Stimulated activated CD8-positive, alpha-beta memory T cell treated with anti-CD3 and anti-CD28 coated beads, Interleukin-12 subunit alpha, Interleukin-12 subunit beta, amount 100 ng/mL, for 1 hour (primary cell): ENCODE measurements at places on chromosomes 7 and 10.

- DNase-seq, result no peak
Measured at GRCh38 chr7:29435167-29435566, 128.5 kb upstream of the PRR15 start.

GRCh38 chr7:156703773-156704482, 63.4 kb downstream of the RNF32 start:
- no peak for DNase-seq

DNA sequence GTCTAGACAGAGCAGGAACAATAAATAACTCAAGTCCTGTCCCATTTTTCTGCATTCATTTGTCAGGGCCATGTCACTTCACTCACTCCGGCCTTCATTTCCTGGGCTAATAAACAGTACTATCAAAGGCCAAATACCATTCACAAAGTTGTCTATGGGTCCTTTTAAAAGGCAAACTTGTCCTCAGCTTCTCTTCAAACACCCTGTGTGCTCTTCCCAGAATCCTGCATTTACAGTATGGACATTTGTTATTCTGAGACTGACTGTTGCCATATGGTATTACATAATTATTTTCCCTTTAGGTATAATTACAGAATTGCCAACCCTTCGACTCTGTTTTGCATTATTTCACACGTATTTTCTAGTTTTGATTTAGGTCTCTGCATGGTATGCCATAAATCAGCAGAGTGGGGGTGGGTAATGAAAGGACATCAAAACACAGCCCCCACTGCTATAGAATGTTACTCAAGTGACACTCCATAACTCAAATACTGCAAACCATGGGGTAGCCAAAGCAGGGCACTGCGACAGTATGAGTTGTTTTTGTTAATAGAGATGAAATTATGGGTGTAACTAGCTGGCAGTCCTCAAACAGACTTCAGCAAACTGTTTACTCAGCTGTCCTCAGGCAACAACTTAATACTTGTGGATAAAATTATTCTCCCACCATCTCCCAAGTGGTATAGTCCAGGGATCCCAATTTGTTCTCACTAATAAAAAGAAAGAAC, 183.7 kb downstream of the TRIL start:
- no peak for DNase-seq

DNA sequence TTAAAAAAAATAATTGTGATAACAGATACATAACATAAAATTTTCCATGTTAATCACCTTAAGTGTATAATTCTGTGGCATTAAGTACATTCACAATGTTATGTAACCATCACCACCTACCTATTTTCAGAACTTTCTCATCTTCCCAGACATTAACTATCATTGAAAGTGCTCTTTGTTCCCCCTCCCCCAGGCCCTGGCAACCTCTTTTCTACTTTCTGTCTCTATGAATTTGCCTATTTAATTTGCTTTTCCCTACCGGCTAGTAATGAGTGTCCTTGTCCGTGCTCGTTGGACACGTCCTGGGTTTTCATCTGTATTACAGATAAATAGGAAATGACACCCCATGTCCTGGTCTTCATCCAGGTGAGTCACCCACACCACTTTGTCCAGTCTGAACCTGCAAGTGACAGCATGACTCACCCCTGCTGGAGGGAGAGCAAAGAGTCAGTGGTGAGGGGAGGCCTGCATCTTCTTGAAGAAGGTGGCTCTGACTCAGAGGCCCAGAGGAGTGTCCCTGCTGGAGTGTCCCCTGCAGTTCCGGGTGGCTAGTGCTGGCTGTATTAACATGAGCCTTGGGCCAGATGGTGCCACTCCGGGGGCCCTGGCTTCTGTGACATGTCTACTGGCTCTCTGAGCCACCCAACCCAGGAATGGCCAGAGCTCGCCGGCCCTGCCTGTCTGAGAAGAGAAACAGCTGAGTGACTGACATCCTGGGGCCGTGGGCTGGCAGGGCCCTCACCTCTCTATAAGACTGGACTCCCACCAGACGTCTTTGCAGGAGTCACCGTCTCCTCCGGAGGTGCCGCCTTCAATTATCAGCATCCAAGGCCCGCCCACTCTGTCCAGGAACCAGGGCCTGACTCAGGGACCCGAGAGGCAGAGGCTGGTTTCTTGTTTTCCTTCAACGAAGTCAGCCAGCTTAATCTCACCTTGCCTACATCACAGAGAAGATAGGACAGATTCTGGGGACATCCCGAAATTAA, 503.2 kb upstream of the MKI67 start:
- no peak for DNase-seq
